ENCODE measurements at places on chromosomes 13 and 19.

- DNase-seq, result no peak
Measured at GRCh38 chr19:50465986-50466705, 10.2 kb upstream of the EMC10 start.

- DNase-seq, result no peak
Measured at GRCh38 chr19:48631225-48631624, 6.0 kb downstream of the DBP start.

- DNase-seq, result no peak
Measured at GRCh38 chr13:110318920-110319319, 11.8 kb downstream of the COL4A2 start.

DNA sequence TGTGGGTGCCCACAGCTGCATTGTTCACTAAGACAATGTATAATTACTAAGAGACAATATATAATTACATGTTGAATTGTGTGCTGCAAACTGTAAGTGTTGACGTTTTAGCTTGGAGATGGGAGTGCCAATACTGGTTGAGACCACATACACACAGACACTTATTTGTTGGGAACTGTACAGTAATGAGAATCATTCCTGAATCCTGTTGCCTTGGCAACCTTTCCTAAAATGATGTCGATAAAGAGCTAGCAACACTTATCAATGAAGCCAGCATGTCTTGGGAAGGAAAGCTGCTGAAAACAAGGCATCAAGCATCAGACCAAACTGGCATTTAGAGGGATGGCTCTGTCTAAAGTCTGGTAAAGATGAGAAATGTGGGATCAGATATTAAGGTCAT lies 51.3 kb downstream of the PCDH8 start:
- DNase-seq, result no peak

GRCh38 chr19:10419200-10419645 lies 1.1 kb upstream of the PDE4A start:
- no peak for DNase-seq

DNA sequence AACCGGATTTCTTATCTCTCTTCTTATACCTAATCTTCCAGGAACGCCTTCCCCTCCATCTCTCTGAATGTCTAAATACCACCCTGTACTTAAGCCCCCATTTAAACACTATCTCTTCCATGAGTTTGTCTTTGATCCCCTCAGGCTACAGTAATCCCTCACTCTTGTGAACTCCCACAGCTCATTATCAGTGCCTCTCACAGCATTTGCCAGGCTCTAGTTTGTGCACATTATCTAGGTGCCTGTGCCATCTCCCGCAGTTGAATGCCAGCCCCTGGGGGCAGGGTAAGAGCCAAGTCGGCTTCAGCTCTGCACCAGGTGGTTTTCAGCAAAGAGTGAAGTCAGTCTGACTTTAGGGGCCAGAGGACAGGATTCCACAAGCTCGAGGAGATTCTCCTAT lies 71.4 kb downstream of the FREM2 start:
- no peak for DNase-seq

DNA sequence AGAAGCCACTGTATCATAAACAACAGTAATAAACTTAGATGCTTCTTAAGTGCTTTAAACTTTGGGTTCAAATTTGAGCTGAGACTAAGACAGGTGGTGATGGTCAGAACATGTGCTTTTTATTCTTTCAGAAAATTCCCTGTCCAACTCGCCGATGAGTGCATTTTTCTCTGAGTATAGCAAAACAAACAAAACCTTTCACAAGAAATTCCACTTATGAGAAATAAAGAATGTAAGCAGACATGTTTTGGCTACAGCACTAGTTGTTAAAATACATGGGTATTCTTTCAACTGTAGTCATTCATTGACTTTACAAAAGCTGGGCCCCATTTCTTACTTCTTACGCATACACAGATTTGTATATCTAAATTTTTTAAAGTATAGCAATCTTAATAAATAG lies 125.6 kb downstream of the SPRY2 start:
- DNase-seq, result no peak

GRCh38 chr19:58196901-58197616 lies 14.2 kb downstream of the ZNF274 start:
- DNase-seq, result no peak

DNA sequence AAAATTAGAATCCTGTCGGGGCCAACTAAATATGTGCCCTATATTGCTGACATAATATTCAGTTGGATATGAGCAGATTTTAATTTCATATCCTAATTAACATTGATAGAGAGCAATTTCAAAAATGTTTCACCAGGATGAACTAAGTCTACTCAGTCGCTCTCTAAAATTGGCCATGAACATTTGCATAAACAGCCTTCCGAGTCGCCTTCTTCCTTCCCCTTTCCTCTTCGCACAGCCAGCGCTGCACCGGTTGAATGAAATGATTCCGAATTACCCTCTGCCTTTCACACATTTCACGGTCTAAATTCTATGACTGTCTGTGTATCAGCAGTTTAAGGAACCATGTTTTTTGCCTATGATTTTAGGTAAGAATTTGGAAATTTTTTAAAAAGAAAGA lies 413.7 kb downstream of the LIG4 start:
- DNase-seq, result no peak

DNA sequence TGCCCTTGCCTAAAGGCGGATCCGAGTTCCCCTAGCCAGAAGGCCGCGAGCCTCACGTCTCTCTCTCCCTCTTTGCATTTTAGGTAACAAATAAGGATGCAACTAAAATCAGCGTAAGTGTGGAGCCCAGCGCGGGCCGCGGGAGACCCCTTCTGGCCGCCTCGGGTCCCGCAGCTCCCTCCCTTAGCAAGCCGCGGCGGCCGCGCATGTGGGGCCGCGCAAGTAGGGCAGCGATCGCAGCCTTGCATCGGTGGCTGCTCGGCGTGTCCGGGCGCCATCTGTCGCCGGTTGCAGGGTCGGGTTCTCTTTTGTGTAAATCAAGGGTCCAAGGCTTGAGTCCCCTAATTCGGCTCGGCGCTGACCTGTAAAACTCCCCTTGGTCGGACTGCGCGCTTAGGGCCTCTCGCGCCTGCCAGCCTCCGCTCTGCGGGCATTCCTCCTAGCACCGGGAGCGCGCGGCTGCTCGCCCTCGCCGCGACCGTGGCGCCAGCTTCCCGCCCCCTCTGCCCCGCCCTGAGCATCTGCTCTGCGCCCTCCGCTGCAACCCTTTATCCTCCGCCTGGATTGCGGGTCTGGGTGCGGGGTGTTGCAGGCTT lies 2.7 kb downstream of the VSTM2B start:
- peak; percentile 42 for DNase-seq

DNA sequence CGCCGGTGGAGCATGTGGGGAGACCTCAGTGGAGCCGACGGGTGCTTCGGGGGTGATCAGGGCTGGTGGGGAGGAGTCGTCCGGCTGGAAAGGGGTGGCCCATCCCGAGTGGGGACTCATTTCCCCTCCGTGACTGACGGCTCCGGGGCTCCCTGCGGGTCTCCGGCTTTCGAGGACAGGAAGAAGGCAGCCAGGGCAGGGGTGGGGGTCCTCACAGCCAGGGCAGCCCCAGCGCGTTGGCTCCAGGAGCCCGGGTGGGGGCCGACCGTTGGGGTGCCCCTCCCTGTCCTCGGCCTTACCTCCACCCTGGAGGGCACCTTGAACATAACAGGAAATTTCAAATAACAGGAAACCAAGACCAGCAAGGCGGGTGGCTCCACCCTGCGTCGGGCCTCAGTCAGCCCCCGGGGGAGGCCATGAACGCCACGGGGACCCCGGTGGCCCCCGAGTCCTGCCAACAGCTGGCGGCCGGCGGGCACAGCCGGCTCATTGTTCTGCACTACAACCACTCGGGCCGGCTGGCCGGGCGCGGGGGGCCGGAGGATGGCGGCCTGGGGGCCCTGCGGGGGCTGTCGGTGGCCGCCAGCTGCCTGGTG lies at the start of gene S1PR4:
S1PR4 (plus strand) TSS at position 393 of the 596 bp plus-strand sequence; CDS start at position 417, 24 bp downstream.
- peak; percentile 52 for DNase-seq

DNA sequence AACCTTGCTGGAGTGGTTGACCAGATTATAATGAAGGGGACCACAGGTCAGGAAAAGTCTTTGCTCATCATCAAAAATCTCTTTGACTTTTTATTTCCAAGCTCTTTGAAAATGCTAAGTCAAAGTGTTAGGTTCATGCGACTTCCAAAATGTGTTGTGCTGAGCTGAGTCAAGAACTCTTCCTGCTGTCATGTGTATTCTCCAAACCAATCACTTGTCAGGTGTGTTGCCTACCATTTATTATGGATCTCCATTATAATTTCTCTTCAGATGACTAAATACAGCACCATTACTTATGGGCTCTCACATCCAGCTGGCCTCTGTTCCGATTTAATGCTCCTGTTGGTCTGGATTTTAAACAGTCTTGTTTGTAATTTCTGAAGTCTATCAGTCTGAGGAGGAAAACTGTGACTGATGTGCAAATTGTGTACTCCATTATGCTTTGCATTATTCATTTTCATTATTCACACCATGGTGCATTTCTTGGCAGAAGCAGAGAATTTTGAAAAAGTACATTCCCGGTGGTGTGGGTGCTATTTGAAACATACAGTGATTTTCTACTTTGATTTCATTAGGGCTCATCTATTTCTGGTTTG lies 562.5 kb downstream of the LMO7 start:
- no peak for DNase-seq

- no peak for DNase-seq
Measured at GRCh38 chr13:54029720-54030119, 1001.1 kb downstream of the OLFM4 start.
